ENCODE measurements at places on chromosomes 12 and 14.

DNA sequence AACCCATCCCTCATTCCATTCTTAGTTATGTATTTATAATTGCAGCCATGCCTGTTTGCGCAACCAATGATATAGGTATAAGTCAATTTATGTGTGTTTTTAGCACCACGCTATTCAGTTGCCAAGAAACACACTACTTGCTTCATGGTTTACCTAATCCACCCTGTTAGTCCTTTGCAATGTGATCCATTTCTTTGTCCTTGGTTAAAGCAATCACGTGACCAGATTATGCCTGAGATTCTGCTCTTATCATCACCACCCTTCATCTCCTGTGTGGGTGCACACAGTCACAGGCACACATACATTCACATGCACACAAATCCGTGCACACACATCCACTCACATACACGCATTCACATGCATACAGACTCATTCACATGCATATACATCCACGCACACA lies 52.3 kb upstream of the KCNA5 start:
- DNase-seq = no peak

- DNase-seq = no peak
Measured at GRCh38 chr14:37669242-37669641, 73.8 kb downstream of the TTC6 start.

GRCh38 chr14:104435147-104436046 lies 144.2 kb upstream of the C14orf180 start:
- DNase-seq = no peak

- DNase-seq = no peak
Measured at GRCh38 chr12:89514751-89515150, 9.8 kb downstream of the GALNT4 start.

GRCh38 chr12:85527192-85527591 lies 247.2 kb downstream of the ALX1 start:
- no peak for DNase-seq

DNA sequence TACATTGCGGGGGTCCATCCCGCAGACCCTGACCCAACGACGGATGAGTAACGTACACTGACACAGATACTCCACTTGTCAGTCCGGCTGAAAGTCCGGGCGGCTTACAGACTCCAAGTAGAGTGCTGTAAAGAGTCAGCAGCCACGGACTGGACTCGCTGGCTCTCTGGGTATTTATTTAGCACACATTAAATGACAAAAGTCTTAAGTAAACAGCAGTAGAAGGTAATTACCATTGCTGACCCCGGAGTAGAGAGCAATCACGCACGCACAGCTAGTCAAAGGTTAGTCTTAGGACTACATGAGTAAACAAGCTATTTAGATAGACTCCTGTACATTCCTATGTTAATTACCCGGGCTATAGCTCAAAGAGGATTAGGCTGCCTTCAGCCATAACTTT lies 780.9 kb downstream of the RPS29 start:
- no peak for DNase-seq

GRCh38 chr12:132492522-132492921 lies 2.6 kb downstream of the FBRSL1 start:
- no peak for DNase-seq

- no peak for DNase-seq
Measured at GRCh38 chr14:32010604-32011125, 66.4 kb upstream of the ARHGAP5 start.

DNA sequence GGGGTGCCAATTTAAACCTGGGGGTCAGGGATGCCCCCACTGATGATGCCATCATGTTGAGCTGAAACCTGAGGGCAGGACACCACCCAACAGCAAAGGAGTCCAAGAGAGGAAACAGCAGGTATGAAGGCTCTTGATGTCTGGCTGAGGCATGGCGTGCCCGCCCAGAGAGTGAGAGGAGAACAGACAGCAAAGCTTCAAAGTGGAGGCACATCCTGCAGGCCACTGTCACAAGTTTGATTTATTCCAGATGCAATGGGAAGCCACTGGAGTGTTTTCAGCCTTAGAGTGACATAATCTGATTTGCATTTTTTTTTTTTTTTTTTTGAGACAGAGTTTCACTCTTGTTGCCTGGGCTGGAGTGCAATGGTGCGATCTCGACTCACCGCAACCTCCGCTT lies 34.8 kb downstream of the IRF2BPL start:
- no peak for DNase-seq

- DNase-seq = no peak
Measured at GRCh38 chr12:47458279-47458678, 247.6 kb downstream of the RPAP3 start.

Data from fibroblast of the conjunctiva (primary cell).